ENCODE measurements at places on chromosomes 11 and 22.

- DNase-seq = peak; percentile 84
Observed at GRCh38 chr22:40024201-40025061, 29.7 kb downstream of the FAM83F start.

- DNase-seq = no peak
Observed at GRCh38 chr11:125320347-125321076, 156.0 kb downstream of the PKNOX2 start.

DNA sequence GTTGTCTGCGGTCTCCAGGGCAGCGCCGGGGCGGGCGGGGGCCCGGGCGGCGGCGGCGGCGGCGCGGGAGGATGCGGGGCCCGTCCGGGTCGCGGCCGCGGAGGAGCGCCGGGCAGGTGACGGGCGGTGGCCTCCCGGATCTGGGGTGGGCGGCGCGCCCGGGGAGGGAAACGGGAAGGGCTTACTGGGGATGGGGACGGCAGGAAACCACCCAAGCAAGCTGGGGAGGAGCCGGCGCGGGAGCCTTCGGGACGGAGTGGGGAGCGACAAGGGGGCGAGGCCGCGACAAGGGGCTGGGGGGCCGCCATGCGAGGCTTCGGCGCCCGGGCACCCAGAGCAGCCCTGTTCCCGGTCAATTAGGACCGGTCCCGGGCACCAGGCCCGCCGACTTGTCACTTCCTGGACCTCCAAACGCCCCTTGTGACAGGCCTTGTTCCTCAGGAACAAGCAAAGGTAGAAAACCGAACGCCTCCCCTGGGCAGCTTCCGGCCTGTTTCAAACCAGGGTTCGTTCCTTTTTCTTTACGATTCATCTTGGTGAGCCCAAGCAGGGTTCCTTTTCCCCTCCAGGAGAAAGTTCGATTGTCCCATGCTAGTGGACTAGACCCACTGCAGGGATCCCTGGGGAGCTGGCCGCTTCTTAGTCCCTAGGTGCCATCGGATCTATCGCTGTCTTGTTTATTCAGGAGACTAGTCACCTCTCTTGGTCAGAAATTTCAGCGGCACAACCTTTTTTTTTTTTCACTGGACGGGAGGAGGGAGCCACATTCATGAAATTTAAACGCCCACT, 492 bp downstream of the JHY start:
- peak; percentile 43 for DNase-seq

GRCh38 chr11:3046641-3047040, 10.6 kb downstream of the CARS1 start:
- no peak for DNase-seq

DNA sequence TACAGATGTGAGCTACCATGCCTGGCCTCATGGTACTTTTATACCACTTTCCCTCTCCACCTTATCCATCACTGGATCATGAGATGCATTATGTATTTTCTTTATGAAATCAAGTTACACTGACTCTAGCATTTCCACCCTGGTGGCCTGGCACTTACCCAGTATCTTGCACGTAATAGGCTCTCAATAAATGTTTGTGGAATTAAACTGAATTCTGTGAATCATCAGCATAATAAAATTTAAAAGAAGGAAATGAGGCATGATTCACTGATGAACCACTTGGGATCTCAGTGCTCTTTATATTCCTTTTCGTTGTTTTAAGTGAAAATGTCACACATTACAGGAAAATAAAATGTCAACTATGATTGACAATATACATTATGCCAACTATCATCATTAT, 25.1 kb downstream of the ADM start:
- DNase-seq = no peak

- DNase-seq = no peak
Observed at GRCh38 chr11:61728940-61729219, 23.6 kb upstream of the MYRF start.

DNA sequence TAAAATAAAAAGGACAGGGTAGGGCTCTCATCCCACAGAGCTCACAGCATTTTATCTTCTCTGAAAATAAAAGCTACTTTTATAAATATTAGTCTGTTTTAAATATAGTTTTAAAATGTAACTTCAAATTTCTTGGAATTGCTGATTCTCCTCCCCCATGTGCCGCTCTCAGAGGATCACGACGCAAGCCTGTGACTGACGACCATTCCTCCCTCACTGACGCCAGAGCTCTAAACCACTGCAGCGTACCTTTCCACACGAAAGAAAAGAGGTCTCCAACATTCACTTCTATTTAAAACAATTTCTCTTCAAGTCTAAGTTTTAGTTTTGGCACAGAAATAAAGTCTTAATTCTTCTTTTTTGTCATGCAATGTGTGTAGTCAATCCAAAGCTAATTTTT, 9.3 kb downstream of the TOLLIP start:
- DNase-seq = no peak

- no peak for DNase-seq
Observed at GRCh38 chr22:31084811-31085492, 3.8 kb downstream of the SMTN start.

DNA sequence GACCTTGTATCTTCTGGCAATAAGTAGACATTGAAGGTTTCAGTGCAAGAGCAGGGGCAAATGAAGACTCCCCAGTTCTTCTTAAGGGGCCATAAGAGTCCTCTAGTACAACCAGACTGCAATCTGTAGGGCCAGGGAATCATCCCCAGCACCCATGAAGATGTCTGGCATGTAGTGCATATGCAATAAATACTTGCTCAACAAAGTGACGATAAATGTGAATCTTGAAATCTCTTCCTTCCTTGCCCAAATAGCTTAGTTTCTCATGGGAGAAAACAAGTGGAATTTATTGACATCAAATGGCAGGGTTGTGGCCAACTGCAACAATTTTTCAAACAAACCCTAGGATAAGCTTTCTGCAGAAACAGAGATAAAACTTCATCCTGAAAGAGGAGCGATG, 107.6 kb downstream of the ABTB2 start:
- DNase-seq = no peak
